Uterine smooth muscle cell (primary cell): ENCODE measurements at places on chromosomes 12 and 14. TPM values are rescaled to one million over a fixed set of nuclear protein-coding genes. Genes with fewer than 3 reads are reported as not detected.

Gene SYCP3
- under 0.01 and 0.11 TPM in 2 replicates for total RNA-seq

Gene PRPH
- 0.12 and 0.22 TPM in 2 replicates for total RNA-seq

Gene PRH2
- total RNA-seq, result 0.22 and 0.50 TPM in 2 replicates

Gene SH2B3
- 29.1 and 43.1 TPM in 2 replicates for total RNA-seq

Gene MYG1
- total RNA-seq, result 45.6 and 58.9 TPM in 2 replicates

Gene C14orf39
- not detected in 2 replicates for total RNA-seq

Gene ESR2
- total RNA-seq, result 0.11 and 0.25 TPM in 2 replicates

Gene MUCL1
- total RNA-seq, result not detected in 2 replicates

Gene TSPAN11
- total RNA-seq, result under 0.01 and 0.12 TPM in 2 replicates

Gene MMP19
- total RNA-seq, result 2.7 and 5.2 TPM in 2 replicates

Gene ALG10B
- total RNA-seq, result 2.5 and 4.0 TPM in 2 replicates

Gene PTPN6
- total RNA-seq, result 0.11 TPM in 1 of 2 replicates, not detected in the other

Gene LBHD2
- total RNA-seq, result not detected in 2 replicates

Gene AQP6
- 0.12 TPM in 1 of 2 replicates, not detected in the other for total RNA-seq

Gene KIF5A
- total RNA-seq, result 0.44 and 0.50 TPM in 2 replicates
